Neuronal stem cell (in vitro differentiated cells): ENCODE measurements at places on chromosomes 11 and 22.
A peak's percentile ranks its signal among the peaks of the same experiment; 100 is the strongest.

DNA sequence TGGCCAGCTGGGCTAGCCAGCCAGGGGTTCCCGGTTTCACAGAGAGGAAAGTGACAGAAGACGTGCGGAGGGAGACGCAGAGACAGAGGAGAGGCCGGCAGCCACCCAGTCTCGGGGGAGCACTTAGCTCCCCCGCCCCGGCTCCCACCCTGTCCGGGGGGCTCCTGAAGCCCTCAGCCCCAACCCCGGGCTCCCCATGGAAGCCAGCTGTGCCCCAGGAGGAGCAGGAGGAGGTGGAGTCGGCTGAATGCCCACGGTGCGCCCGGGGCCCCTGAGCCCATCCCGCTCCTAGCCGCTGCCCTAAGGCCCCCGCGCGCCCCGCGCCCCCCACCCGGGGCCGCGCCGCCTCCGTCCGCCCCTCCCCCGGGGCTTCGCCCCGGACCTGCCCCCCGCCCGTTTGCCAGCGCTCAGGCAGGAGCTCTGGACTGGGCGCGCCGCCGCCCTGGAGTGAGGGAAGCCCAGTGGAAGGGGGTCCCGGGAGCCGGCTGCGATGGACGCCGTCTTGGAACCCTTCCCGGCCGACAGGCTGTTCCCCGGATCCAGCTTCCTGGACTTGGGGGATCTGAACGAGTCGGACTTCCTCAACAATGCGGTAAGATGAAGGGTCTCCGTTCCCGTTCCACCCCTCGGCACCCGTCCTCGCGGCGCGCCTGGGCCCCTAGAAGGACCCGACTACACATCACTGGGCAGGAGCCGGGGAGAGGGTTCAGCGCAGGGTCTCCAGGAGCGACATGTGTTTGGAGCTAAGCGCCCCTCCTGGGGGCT is at the start of gene CREB3L1:
Gene CREB3L1 (plus strand): TSS at position 41 of the 765 bp plus-strand sequence. CDS start 450 bp downstream, at position 491.
- H3K36me3 ChIP-seq: no peaks in the 10 kb centered on the region
- peak within 1 kb of the TSS; percentile 26 for H3K4me3 ChIP-seq
- no peak for DNase-seq
- H3K4me1 ChIP-seq: peaks cover 4% of the 10 kb centered on the region

GRCh38 chr11:62556108-62556874 is 9.7 kb upstream of the AHNAK start:
- DNase-seq: no peak
- peaks cover 45% of the 10 kb centered on the region for H3K4me1 ChIP-seq
- H3K36me3 ChIP-seq: peaks cover 52% of the 10 kb centered on the region

GRCh38 chr22:36776722-36777121 is 803 bp upstream of the IFT27 start:
- peak overlapping the region; percentile 30 for H3K4me3 ChIP-seq
- H3K27me3 ChIP-seq: no peaks in the 10 kb centered on the region
- no peak overlapping the region for H3K27ac ChIP-seq
- no peak for DNase-seq

DNA sequence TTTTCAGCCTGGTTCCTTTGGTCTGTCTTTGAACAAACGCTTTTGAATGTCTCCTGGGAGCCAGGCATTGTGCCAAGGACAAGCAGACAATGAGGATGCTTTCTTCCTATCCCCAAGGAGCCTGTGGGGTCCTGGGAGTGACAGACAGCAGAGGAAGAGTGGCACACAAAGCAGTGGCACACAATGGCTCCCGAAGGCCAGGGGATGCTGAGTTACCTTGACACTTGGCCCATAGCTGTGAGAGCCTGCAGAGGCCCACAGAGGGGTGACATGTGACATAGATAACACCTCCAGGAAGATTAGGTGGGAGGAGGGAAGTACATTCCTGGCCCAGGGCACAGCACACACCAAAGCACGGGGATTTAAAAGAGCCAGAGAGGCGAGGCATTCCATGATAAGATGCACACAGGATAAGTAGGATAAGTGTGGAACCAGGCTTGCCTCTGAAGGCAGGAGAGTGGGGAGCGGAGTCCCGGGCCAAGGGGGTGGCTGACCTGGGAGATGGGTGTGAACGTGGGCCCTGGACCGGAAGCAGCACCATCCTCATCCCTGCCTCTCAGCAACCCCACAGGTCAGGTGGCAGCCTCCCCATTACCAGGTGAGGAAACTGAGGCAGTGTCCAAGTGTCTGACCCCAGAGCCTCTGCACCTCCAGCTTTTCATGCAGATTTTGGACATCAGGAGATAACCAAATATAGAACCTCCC is 6.3 kb downstream of the UPB1 start:
- peaks cover 13% of the 10 kb centered on the region for H3K4me1 ChIP-seq
- H3K4me3 ChIP-seq: peak overlapping the region; percentile 26
- H3K27me3 ChIP-seq: peaks cover 38% of the 10 kb centered on the region
- no peaks in the 10 kb centered on the region for H3K36me3 ChIP-seq
- no peak overlapping the region for H3K27ac ChIP-seq
- no peak for DNase-seq

DNA sequence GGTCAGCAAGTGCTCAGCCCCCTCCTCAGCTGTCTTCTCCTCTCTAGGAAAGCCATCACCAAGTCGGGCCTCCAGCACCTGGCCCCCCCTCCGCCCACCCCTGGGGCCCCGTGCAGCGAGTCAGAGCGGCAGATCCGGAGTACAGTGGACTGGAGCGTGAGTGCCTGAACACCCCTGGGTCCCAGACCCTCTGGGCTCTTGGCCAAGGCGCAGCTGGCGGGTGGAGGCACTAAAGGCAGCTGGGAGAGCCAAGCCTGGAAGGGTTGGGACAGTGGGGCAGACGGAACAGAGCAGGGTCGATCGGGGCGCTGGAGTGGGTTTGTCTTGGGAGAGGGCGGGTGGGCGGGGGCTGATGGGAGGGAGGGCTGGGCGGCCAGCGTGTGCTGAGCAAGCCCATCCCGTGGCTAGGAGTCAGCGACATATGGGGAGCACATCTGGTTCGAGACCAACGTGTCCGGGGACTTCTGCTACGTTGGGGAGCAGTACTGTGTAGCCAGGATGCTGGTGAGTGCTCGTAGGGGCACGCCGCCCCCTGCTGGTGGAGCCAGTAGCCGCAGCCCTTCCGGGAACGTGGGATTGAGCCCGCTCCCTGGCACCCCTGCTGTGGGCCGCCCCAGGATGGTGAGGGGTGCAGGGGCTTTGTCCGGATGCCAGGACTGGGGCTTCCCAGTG is 14.1 kb upstream of the MDK start:
- no peak overlapping the region for H3K27ac ChIP-seq
- peaks cover 28% of the 10 kb centered on the region for H3K4me1 ChIP-seq
- H3K27me3 ChIP-seq: no peaks in the 10 kb centered on the region
- peaks cover 8% of the 10 kb centered on the region for H3K36me3 ChIP-seq

GRCh38 chr11:117495357-117495756 is 167.7 kb downstream of the CEP164 start:
- peaks cover 53% of the 10 kb centered on the region for H3K27me3 ChIP-seq
- no peak overlapping the region for H3K27ac ChIP-seq
- no peak overlapping the region for H3K4me3 ChIP-seq
- no peaks in the 10 kb centered on the region for H3K36me3 ChIP-seq
- DNase-seq: no peak
- H3K4me1 ChIP-seq: peaks cover 7% of the 10 kb centered on the region
